ENCODE measurements at places on chromosomes 4 and X. TPM values are rescaled to one million over a fixed set of nuclear protein-coding genes. Genes with fewer than 3 reads are reported as not detected.

The IQCM gene
- not detected for total RNA-seq

The PAGE1 gene
- not detected for total RNA-seq

The INTS12 gene
- 16.0 TPM for total RNA-seq

The MTMR8 gene
- 5.0 TPM for total RNA-seq

The DCHS2 gene
- total RNA-seq, result not detected

The CC2D2A gene
- not detected for total RNA-seq

The FGF2 gene
- 0.02 TPM for total RNA-seq

The CITED1 gene
- not detected for total RNA-seq

The IBSP gene
- total RNA-seq, result not detected

The GLUD2 gene
- total RNA-seq, result 0.32 TPM

The MAGEC2 gene
- total RNA-seq, result not detected

The F11 gene
- total RNA-seq, result not detected
